ENCODE measurements at places on chromosomes 5 and 9.

DNA sequence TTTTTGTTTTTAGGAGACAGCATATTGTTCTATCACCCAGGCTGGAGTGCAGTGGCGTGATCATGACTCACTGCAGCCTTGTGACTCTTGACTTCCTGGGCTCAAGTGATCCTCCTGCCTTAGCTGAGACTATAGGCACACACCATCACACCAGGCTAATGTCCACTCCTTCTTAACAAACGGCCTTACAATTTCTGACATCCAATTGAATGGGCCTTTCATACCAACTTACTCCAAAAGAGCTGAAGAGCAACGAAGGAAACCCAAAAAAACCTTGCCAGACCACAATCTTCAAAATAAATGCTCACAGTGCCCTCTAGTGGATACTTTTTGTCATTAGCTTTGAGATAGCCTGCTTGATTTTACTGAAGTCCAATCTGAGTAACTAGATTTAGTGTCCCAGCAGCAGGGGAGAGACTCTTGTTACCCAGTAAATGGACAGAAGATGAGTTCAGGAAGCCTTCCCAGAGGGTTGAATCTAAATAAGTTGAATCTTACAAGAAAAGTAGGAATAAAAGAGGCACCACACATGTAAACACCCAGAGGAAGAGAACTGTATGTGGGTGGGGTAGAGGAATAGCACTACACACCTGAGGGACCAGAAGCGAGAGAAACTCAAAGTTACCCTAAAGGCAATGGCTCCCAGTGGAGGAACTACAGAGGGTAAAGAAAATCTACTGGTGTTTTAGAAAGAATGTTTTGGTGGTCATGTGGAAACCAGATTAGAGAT lies 9.3 kb downstream of the ZNF622 start:
- peak; percentile 87 for DNase-seq

- DNase-seq: peak; percentile 77
These were observed 2.9 kb downstream of the JAK2 start for GRCh38 chr9:4987961-4988421.

DNA sequence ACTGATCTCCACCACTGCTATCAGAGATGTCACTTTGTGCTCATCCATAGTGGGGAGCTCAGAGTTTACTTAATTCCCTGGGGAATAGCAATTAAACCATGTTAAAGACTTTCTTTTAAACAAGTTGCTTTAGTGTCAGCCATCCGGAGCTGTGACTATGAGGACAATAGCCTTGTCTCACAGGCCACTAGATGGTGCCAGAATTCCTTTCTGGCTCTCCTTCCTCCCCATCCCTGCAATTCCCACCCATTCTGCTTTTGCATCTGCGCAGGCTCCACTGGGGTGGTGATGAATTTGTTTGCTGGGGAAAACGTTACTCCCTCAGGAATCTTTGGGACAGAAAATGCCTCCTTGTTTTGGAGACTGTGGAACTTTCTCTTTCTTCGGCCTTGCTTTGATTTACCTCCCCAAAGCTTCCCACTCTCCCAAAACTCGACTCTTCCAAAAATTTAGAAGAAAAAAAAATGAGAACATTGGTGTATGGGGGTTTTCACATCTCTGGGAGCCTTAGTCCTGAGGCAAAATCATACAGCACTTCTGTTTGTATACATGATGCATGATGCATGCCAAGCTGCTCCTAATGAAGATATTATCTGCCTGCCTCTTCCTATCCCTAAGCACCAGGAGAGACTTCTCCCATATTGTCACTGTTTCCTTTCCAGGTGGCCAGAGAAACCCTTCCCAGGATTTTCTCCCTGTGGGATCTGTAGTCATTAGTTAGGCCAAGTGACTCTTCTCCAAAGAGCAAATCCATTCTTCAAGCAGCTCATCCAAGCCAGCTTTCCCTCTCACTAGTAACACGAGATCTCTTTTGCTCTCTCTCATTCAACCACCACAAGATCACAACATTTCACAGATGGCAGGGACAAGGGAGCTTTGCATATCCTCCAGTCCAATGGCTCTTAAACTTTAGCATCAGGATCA lies 466.1 kb downstream of the TLR4 start:
- peak; percentile 52 for DNase-seq

DNA sequence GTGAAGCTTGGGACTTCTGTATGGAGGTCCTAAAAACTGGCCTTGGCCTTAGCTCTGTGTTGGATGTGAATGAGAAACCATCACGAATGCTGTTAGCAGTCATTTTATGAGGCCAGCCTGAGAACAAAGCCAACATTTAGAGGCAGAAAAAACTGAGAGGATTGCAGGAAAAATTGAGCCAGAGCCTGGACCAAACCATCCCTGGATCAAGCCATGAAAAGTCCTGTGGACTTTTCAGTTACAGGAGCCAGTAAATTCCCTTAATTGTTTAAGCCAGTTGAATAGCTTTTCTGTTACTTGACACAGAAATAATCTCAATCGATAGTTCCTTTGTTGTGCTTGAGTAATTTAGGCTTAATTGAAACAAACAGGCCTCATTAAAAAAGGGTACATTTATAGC lies 42.6 kb upstream of the SPATA31D4 start:
- DNase-seq: no peak

DNA sequence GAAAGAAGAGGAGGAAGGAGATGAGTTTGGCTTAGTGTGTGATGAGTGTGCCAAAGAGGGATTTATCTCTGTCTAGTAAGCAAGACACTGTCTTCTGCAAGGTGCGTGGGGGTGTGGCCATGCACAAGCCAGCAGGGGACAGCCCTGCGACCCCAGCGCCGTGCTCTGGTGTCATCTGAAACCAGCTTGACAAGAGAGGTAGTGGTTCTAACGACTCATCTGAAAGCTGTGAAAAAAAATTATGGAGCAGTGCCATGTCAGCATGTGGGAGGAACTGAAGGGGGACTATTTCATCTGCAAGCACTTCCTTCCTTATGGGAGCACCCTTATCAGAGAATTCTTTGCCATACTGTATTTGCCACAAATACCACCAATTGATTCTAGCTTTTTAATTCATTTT lies 398.6 kb downstream of the PSAT1 start:
- DNase-seq: no peak

Measured in fibroblast of mammary gland (primary cell).